ENCODE measurements at places on chromosomes 16 and 17. TPM values are rescaled to one million over a fixed set of nuclear protein-coding genes. Genes with fewer than 3 reads are reported as not detected.

GRCh38 chr16:70735141-70735979 lies 49.5 kb upstream of the MTSS2 start:
- DNase-seq, result no peak

DNA sequence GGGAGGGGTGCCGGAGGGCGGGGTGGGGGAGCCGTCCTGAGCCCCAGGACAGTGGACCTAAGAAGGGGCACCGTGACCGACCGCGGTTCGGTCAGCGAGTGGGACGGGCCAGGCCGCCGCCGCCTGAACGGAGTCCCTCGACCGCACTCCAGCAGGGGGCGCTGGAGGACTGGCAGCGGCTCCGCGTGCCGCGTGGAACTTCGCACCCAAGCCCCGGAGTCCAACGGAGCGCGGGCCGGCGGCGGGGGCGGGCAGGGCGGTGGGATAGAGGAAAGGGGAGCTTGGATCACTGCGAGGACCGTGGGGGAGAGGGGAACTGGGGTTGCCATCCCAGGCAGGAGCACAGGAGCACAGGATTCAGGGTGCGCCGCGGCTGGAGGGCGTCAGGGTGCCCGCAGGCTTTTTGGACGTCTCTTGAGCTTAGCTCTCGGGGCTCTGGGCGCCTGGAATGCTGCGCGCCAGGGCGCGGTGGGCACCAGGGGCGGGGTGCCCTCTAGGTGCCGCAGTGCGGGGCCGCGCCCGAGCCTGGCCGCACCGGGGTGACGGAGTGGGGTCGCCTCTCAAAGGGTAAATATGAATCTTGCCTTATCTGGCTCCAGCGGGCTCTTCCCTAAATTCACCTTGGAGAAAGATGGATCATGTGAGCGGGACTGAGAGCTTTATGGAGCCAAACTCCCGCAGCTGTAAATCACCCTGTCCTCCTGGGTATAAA lies 379 bp upstream of the OTOP2 start:
- no peak for DNase-seq

DNA sequence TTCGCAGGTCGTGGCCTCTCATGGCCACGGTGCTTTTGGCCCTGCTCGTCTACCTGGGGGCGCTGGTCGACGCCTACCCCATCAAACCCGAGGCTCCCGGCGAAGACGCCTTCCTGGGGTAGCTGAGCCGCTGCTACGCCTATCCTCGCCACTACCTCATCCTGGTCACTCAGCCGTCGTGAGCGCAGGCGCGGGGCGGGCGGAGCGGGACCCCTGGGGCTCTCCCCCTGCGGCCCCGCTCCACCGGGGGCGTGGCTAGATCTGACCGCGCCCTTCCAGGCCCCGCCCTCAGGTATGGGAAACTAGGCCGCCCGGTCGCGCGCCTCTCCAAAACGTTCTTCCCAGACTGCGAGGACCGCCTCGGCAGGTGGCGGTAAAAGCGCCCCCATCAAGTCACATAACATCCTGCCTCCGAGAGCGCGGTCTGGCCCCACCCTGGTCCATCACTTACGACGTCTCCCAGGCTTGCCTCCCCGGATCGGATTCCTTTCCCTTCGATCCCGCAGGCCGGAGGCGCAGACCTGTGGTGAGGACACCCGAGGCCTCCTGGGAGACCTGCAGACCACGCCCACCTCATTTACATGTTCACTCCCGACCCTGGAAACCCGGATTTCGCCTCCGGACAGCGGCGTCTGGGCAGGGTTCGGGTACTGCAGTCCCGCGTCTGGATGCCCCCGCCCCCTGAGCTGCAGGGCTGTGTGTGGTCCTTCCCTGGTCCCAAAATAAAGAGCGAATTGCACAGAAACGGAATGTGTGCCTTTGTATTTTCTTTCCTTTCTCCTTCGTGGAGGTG lies 91.5 kb upstream of the TMEM97 start:
- DNase-seq, result peak; percentile 78

GRCh38 chr16:67456391-67457081 lies 24.4 kb downstream of the ATP6V0D1 start:
- peak; percentile 84 for DNase-seq

GRCh38 chr17:61809816-61810392 lies 53.4 kb downstream of the BRIP1 start:
- no peak for DNase-seq

- no peak for DNase-seq
These were observed 241.3 kb upstream of the ZFHX3 start for GRCh38 chr16:73289232-73289631.

DNA sequence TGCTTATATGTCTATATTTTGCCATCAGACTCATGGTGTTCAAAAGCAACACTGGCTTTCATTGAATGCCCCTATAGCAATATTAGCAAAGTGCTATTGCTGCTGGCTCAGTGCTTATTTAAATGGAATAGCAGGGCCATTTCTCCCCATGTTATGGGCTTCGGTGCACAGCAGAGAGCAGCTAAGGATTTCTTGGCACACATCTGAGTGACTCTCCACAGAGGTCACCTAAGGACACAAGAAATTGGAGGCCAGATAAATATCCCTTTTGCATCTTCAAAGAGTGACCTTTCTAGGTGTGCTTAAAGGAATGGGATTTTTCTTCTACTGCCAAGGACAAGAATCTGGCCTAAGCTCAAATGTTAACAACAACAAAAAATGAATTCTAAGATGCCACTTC lies 751.8 kb downstream of the CDH11 start:
- DNase-seq, result no peak

DNA sequence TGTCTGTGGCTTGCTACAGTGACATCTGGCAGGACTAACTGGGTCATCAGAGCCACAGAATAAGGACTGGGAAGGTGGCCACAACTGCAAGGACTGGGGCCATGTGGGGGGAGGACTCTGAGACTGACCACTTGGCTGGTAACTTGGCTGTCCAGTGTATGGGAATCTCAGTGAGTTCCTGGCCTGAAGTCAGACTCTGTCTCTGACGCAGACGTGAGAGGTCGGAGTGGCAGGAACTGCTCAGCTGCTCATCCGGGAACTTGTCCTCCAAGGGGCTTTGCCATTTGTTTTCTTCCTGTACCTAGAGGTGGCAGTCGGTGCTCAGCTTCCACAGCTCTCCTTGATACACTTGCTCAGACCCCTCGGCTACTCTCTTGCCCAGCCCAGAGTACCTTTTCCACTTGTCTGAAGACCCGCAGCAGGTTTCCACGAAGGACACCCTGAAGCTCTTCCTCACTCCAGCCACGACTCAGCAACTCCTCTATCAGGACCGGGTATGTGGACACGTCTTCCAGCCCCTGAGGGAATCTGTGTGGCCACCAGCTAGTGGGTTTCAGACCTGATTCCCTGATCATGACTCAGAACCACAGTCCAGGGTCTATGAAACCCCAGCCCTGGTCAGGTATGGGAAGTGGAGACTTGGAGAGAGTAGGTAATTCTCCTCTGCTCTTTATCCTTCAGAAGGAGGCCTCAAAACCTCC lies 7.3 kb upstream of the DPEP3 start:
- DNase-seq, result no peak

GRCh38 chr17:15432807-15433611 lies 34.4 kb downstream of the CDRT4 start:
- no peak for DNase-seq

- DNase-seq, result no peak
These were observed 3.5 kb upstream of the TANGO6 start for GRCh38 chr16:68839831-68840230.

- DNase-seq, result no peak
These were observed 113.2 kb upstream of the SDK2 start for GRCh38 chr17:73757420-73757819.

DNA sequence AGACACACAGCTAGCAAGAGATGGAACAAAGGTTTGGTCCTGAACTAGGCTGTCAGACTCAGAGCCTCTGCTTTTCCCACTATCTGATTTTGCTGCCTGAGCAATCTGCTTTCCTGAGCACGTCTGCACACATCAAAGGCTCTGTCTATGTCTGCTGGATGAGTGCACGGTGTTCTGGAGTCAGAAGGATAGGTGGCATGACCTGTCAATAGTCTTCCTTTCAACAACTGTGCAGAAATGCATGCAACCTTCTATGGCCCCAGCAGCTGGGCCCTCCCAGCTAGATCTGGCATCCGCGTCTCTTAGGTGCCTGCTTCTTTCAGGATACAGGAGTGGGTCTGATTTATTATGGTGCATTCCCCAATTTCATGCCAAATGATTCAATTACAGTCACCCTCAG lies 138.3 kb downstream of the UTP18 start:
- no peak for DNase-seq

DNA sequence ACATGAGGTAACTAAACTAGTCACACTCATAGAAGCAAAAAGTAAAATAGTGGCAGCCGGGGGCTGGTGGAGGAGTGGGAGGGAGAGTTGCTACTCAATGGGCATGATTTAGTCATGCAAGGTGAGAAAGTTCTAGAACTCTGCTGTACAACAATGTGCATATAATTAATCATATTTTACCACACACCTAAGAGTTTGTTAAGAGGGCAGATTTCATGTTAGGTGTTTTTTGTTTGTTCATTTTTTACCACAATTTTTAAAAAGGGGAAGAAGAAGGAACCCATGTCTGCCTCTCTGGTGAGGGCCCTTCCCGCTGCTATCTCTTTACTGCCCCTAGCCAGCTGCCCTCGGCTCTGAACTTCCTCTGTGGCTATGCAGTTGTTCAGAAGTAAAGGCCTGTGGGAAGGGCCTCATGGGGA lies 11.2 kb downstream of the CD300LB start:
- peak; percentile 79 for DNase-seq

- peak; percentile 39 for DNase-seq
These were observed 83.7 kb upstream of the ZNF750 start for GRCh38 chr17:82923366-82924113.

GRCh38 chr16:56860226-56861020 lies 4.6 kb upstream of the SLC12A3 start:
- no peak for DNase-seq

GRCh38 chr17:57086069-57086930 lies 1.3 kb downstream of the AKAP1 start:
- DNase-seq, result no peak

- DNase-seq, result no peak
These were observed 199.9 kb downstream of the LGALS9B start for GRCh38 chr17:20267459-20267842.

GRCh38 chr16:82169861-82170845 lies at the start of gene MPHOSPH6:
TSS of gene MPHOSPH6 (minus strand) at chr16:82170224. CDS start at chr16:82170175, 49 bp downstream.
- DNase-seq, result peak; percentile 92

GRCh38 chr17:6567528-6568183 lies 11.3 kb upstream of the PITPNM3 start:
- DNase-seq, result peak; percentile 62

- no peak for DNase-seq
These were observed 22.2 kb upstream of the CDH8 start for GRCh38 chr16:62058412-62058811.

DNA sequence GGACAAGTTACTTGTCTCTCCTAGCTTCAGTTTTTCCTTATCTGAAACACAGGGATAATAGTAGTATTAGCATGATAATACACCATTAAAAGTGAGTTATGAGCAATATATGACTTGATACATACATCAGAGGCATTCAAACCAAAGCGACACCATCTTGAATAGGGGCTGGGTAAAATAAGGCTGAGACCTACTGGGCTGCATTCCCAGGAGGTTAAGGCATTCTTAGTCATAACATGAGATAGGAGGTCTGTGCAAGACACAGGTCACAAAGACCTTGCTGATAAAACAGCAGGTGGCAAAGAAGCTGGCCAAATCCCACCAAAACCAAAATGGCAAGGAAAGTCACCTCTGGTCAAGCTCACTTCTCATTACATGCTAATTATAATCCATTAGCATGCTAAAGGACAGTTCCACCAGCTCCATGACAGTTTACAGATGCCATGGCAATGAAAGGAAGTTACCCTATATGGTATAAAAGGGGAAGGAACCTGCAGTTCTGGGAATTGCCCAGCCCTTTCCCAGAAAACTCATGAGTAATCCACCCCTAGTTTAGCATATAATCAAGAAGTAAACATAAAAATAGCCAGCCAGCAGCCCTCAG lies 37.2 kb upstream of the HS3ST3A1 start:
- DNase-seq, result no peak

DNA sequence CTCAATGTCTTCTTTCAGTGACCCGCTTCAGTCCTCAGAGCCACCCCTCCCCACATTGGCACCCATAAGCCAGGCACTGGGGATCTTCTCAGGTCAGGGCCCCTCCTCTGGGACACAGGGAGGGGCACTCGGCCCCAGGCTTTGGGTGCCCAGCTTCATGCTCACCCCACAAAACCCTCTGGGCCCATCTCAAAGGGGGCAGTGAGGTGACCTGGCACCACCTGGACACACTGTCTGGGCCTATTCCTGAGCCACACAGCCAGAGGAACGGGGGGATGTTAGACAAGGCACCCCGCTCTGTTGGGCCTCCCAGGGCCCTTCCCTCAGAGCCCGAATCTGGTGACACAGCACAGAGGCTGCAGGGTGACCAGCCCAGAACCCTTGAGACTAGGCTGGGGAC lies 36.1 kb downstream of the TNFRSF13B start:
- DNase-seq, result peak; percentile 47

GRCh38 chr16:65532258-65532657 lies 410.4 kb upstream of the CDH11 start:
- no peak for DNase-seq

Gene CACNG5
- total RNA-seq, result not detected

Gene CDH13
- 176 TPM for total RNA-seq

Gene HIC1
- total RNA-seq, result 3.4 TPM

Gene OR1F1
- total RNA-seq, result not detected

Gene AGRP
- total RNA-seq, result not detected

Gene PRAC2
- total RNA-seq, result not detected

Gene MYH10
- 9.5 TPM for total RNA-seq

Gene NKD1
- 9.1 TPM for total RNA-seq

Gene TRAPPC2L
- total RNA-seq, result 49.2 TPM

Gene CD300A
- total RNA-seq, result 1.4 TPM

Gene SREBF1
- 105 TPM for total RNA-seq

Gene PABPN1L
- total RNA-seq, result not detected
